Hematopoietic multipotent progenitor cell treated with erythropoietin and hydrocortisone succinate and interleukin-3 and kit ligand, for 17 days (in vitro differentiated cells): ENCODE measurements at places on chromosomes 6 and 20.

- peak; percentile 90 for DNase-seq
These were observed 2.5 kb downstream of the TMEM63B start for GRCh38 chr6:44129841-44130322.

- no peak for DNase-seq
These were observed 4.0 kb downstream of the MAP3K5 start for GRCh38 chr6:136788069-136788902.

DNA sequence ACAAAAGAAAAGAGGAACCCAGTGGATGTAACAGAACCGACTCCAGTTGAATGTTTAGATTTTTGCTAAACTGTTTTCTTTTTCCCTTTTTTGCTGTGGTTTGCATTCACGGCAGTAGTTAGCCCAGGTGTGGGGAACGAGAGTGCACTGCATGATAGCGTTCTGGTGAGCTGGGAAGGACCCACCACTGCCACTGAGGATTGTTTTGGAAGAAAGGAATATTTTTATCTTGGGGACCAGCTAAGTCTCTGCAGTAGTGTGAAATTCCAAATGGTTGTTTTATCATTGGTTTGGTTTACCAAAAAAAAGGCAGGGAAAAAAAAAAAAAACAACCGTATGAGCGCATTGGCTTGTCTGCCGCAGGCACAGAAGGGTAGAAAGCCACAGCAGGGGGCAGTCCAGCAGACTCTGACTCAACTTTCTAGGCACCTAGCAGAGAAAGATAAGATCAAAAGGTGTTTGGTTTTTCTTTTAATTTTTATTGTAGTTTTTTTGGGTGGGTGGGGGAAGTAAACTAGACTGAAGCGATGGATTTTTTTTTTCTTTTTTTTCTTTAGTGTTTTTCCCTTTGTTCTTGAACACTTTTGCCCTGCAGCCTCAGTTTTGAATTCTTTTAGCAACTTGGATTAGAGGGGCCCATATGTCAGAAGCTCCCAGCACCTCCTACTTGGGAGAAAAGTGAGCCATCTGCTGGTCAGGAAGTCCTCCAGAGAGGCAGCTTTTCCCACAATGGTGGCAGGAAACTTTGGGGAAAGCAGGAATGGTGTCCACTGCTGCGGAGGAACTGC, 13.5 kb upstream of the RAB5IF start:
- no peak for DNase-seq

DNA sequence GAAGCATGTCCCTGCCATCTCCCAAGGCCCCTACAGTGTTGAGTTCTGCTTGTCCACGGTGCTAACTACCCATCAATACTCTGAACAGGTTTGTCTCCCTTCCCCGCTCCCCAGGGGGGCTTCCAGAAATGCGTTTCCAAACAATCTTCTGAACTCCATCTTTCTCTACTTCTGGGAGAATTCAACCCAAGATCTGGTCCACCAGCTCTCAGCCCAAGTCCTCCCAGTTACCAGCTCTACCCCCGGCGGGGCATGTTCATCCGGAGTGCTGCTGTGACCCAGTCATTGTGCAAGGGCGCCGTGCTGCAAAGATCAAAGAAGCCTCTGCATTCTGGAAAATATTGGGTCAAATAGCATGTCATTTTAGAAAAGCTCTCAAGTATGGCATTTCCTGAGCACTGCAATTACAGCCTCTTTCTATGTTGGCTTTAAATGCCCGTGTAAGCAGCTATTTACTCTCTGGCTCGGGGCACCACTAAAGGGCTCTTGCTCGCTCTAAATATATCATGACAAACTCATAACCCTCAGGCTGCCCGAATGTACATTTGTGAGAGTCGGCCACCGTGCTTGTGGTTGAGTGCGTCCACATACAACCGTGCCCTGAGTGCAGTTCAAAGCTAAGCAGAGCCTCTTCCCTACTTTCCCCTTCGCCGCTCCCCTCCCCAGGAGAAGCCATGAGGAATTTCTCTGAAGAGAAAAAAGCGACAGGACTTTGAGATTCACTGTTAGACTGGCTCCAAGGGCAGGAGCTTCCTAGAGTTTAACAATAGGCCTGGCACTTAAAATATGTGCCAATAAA, 71.6 kb downstream of the BANF2 start:
- no peak for DNase-seq

GRCh38 chr6:80446454-80447045, 340.1 kb downstream of the BCKDHB start:
- no peak for DNase-seq

- DNase-seq: no peak
These were observed 16.2 kb upstream of the RNF39 start for GRCh38 chr6:30091577-30092381.

DNA sequence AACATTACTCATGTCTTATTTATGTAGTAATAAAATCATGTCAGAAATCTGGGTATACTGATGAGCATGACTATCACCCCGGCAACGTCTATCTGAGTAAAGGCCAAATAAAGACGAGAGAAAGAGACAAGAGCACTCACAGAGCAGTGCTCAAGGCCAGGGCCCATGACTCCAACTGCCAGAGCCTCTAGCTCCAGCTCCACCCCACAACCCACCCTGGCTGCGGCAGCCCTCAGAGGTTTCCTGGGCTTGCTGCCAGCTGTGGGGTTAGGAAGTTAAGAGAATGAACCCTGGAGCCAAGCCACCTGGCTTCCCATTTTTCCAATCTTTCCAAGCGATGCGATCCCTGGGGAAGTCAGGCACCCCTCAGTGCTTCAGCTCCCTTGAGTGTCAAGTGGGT, 92.0 kb upstream of the PAX1 start:
- no peak for DNase-seq

DNA sequence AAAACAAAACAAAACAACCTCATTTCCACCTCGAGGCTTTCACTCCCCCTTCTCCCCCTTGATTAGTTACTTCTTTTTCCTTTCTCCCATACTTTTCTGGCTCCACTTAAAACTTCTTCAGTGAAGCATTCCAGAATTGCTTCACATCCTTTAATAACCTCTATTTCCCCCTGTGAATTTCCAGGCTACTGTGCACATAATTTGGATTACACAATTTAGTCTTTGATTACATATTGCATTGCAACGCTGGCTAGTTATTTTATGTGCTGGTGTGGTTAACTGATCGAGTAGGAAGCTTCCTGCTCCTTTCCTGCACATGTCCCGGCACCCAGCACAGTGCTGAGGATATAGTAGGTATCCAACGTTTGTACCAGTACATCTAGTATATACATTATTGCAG, 28.1 kb upstream of the EEF1E1 start:
- no peak for DNase-seq

DNA sequence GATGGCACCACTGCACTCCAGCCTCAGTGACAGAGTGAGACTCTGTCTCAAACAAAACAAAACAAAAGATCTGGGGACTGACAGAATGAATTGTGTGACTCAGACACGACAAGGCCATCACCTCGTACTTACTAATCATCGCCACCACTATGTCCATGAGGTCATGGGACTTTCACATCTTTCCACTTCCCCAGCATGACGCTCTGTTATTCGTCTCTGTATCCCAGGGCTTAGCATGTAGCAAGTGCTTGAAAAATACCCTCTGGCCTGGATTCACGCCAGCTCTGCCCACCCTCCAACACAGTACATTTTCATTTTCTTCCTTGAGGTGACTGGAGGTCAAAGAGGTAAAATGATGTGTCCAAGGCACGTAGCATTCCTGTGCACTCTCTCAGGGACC, 27.8 kb downstream of the FGD2 start:
- DNase-seq: no peak
